Stimulated activated CD4-positive, alpha-beta T cell treated with anti-CD3 and anti-CD28 coated beads, Interleukin-15, amount 100 ng/mL, for 1 hour (primary cell): ENCODE measurements at places on chromosomes 11 and 22.

- no peak for DNase-seq
Observed at GRCh38 chr22:40552070-40552469, 84.4 kb downstream of the MRTFA start.

- DNase-seq = no peak
Observed at GRCh38 chr11:3000032-3000961, 8.2 kb upstream of the NAP1L4 start.

DNA sequence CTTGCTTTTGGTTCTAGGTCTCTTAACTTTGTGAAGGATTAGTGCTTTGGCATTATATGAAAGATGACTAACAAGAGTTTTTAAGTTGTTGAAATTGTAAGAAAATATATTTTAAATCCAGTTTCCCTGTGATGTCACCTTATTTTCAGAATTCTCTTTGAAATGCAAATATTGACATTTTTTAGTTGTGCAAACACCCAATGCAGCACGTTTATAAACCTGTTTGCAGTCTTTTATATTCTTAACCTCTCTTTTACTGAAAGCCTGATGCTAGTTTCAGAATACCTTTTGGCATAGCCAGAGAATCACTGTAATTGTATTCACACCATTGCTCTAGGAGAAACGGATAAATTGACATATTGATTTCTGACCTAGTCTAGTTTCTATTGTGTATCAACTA lies 42.8 kb upstream of the SLC37A2 start:
- DNase-seq = no peak

- no peak for DNase-seq
Observed at GRCh38 chr11:117456027-117456720, 128.5 kb downstream of the CEP164 start.
